G401 (cell line): ENCODE measurements at places on chromosomes 13 and 19. TPM values are rescaled to one million over a fixed set of nuclear protein-coding genes. Genes with fewer than 3 reads are reported as not detected.

DNA sequence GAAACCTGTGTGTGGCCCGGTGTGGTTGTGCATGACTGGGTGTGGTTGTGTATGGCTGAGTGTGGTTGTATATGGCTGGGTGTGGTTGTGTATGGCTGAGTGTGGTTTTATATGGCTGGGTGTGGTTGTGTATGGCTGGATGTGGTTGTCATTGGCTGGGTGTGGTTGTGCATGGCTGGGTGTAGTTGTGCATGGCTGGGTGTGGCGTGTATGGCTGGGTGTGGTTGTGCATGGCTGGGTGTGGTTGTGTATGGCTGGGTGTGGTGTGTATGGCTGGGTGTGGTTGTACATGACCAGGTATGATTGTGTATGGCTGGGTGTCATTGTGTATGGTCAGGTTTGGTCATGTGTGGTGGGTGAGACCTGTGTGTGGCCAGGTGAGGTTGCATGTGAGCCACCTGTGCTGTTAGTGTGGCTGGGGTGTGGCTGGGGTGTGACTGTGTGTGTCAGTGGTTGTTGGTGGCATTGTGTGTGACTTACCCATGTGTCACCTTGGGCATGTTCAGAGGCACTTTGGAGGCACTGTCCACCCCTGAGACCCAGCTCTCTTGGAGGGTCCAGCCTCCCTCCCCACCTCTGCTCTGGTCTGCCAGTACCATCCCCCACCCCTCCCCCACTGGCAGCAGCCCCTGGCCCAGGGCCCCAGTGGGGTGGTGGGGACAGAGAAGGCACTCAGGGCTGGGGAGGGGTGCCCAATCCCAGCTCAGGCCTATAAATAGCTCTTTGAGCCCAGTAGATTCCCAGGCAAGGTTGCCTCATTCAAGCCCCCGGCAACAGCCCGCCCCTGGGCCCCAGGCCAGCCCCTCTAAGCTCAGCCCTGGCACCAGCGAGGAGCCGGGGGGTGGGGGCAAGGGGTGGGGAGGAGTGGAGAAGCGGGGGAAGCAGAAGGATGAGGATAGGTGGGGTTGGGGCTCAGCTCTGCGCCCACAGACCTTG, 3.9 kb upstream of the NCAN start:
- peak; percentile 23 for DNase-seq

GRCh38 chr13:33642374-33643065, 175.4 kb upstream of the RFC3 start:
- no peak for DNase-seq

- peak; percentile 90 for DNase-seq
These were observed 990 bp downstream of the LMTK3 start for GRCh38 chr19:48510421-48511268.

- no peak for DNase-seq
These were observed 385.1 kb downstream of the MZT1 start for GRCh38 chr13:72342364-72342763.

GRCh38 chr19:9671655-9672054, 3.2 kb downstream of the ZNF562 start:
- no peak for DNase-seq

DNA sequence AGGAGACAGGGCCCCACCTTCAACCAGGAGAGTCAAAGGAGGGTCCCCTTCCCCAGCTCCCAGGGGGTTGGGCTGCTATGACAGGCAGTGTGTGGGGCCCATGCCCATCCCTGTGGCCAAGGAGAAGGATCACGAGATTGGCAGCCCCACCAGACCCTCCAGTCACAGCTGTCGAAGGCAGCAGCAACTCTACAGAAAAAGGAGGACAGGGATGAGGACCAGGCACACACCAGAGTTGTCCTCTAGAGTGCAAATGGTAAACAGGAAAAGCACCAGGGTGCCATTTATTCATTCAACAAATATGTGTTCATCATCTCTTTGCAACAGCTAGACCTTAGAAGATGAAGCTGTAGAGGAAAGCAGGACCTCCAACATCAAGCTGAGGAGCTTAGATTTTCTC, 4.1 kb downstream of the PTH2 start:
- DNase-seq, result no peak

DNA sequence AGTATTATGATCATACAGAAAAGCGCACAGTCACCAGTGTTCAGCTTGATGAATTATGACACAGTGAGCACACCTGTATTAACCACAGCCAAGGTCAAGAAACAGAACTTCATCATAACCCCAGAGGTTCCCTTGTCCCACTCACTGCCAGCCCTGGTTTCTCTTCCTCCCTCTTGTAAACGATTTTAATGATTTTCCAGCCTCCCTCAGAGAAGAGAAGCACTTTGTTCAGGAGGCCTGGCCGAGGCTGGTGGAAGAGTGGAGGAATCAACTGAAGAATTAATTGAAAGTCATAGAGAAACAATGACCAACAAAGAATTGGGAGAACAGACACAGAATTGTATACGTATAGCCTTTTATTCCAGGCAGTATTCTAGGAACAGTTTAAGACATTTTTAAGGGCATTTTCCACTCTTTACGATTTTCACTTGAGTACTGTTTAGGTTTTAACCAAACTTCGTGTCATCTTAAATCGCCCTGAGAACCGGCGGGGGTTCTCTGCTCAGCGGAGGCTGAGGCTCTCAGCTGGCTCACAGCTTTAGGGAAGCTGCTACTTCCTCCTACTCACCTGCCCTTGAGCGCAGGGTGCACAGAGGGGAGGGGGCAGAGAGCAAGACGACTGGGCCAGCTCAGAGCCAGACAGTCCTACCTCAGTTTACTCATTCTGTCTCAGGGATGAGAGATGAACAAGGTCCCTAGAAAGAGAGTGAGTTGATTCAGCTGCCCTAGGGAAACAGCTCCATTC, 108.6 kb downstream of the AKAP11 start:
- no peak for DNase-seq

- DNase-seq, result no peak
These were observed 88.1 kb downstream of the STOML3 start for GRCh38 chr13:38902551-38902950.

GRCh38 chr13:60448907-60449510, 52.0 kb downstream of the TDRD3 start:
- DNase-seq, result peak; percentile 48

GRCh38 chr13:50074843-50075242, 59.6 kb downstream of the KCNRG start:
- DNase-seq, result no peak

GRCh38 chr19:9130965-9131364, 4.2 kb upstream of the OR7G3 start:
- no peak for DNase-seq

GRCh38 chr13:29893438-29893837, 43.0 kb upstream of the UBL3 start:
- no peak for DNase-seq

DNA sequence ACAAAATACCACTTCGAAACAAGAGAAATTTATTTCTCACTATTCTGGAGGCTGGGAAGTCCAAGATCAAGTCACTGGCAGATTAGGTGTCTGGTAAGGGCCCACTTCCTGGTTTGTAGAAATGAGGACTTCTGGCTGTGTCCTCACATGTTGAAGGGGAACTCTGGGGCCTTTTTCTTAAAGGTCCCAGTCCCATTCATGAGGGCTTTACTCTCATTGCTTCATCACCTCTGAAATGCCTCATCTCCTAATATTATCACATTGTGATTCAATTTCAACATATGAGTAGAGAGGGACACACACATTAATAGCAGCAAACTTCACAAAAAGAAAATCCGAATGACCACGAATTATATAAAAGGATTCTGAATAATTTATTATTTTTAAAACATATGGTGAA, 21.6 kb upstream of the SIGLEC14 start:
- DNase-seq, result no peak

DNA sequence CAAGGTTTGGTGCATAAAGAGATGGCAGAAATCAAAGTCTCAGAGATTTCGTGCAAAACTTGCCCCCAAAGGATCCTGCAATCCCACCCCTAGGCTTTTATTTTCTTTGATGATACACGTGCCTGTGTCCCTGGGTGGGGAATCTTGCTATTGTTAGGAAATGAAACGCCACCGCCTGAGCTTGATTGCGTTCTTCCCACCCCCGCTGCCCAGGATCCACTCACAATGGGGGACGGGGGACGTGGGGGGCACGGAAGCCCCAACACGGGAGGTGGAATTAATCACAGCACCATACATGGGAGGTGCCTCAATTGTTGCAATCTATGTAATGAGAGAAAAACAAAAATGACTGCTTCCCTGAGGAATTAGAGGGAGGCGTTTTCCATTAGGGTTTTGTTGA, 39.6 kb downstream of the ZNRF4 start:
- DNase-seq, result no peak

DNA sequence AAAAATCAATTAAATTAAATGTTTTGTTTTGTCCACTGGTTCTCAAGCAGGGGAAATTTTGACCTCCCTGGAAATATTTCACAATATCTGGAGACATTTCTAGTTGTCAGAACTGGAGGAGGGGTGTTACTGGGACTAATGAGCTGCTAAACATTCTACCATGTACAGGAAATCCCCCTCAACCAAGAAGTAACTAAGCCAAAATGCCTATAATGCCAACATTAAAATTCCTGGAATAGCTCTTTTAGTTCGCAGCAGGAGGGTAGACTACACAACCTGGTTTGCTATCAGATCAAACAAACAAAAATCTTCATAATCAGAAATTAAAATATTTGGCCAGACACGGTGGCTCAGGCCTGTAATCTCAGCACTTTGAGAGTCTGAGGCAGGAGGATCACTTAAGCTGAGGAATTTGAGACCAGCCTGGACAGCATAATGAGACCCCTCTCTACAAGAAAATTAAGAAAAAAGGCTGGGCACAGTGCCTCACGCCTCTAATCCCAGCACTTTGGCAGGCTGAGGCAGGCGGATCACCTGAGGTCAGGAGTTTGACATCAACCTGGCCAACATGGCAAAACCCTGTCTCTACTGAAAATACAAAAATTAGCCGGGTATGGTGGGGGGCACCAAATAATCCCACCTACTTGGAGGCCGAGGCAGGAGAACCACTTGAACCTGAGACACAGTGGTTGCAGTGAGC, 13.7 kb upstream of the SMARCA4 start:
- DNase-seq, result peak; percentile 66

DNA sequence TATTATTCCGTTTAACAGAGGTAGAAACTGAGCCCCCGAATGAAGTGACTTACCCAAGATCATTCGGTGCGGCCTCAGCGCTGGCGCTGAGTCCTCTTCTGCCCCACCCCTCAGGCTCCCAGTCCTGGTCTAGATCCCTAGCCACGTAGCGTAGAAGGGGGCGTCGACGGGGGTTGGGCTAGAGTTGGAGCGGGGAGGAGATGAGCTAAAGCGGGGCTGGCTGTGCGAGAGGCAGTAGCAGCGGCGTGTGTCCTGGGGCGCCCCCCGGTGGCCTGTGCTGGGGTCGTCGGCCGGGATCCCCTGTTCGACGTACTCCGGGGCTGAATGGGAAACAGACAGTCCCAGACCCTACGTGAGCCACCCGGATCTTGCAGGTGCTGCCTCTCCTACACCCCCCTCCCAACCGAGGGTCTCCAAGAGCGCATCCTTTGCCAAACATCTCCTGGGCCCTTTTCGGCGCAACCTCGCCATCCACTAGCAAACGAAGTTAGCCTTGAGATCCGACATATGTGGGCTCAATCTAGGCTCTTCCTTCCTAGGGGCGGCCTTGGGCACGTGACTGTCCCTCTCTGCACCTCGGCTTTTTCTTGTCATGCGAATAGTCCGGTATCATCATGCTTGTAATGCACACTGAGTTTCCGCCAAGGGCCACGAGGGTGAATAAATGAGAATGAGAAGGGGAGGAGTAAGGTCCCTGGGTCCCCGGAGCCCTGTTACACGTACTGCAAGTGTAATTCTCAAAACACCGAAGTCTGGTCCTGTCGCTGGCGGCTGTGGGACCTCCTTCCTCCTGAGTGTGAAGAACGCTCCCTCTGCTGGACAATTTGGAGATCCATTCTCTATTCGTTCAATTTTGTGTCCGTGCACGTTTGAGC, 47.7 kb downstream of the CYP4F22 start:
- peak; percentile 89 for DNase-seq

DNA sequence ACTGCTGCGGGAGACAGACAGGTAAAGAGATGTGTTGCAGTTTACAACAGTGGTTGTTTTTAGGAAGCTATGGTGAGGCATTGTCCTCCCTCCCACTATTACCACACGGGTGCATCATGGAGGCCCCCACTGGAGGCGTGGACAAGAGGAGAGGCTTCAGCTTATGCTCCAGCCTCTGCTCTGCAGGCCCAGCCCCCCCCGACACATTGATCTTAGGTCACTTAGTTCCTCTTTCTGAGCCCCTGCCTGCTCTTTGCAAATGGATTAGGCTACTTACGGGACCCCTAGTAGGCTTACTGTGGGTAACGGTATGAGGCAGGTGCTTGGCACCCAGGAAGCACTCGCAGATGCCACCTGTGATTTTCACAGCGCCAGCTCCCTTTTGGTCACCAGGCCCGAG, 123.9 kb downstream of the SLC7A1 start:
- no peak for DNase-seq

DNA sequence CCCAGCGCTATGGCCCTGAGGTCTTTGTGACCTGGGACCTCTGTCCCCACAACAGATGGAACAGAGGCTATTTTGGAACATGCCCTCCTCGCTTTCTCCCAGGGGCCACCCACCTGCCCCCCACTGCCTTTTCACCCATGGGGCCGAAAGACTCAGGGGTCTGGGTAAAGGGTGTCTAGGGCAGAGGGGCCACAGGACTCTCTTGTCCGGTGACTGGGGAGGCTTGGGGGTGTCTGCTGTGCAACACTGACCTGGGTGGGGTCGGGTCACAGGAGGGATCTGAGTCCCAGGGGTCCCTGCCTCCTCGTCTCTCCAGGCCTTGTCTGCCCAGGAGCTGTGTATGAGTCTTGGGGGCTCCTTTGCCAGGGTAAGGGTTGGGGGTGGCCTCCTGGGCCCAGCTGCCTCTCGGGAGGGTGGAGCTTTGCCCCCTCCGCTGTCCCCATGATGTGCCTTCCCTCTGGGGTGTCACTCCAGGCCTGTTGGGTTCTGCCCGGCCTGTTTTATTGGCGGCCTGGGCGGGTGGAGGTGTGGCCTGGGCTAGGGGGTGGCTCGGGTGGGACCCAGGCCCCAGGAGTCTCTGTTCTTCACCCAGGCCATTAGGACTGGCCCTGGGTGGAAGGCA, 2.1 kb downstream of the ARID3A start:
- DNase-seq, result no peak

DNA sequence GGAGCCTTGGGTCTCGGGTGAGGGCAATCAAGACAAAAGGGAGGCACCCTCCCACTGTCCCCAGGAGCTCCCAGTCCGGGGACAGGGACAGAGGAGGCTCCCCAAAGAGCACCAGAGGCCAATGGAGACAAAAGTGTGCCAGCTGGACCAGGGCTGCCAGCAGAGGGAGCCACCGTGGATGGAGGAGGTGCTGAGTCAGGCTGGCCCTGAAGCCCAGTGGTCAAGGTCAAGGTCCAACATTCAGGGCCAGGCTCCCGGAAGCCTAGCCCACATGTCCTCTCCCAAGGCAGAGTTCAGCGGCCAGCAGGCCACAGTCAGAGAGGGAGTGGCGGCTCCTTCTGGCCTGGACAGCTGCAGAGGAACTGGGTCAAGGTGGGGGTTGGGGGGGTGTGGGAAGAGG, 8.4 kb downstream of the COL5A3 start:
- no peak for DNase-seq

GRCh38 chr13:77827332-77827731, 91.3 kb downstream of the EDNRB start:
- no peak for DNase-seq

- no peak for DNase-seq
These were observed 11.5 kb downstream of the CCDC124 start for GRCh38 chr19:17944301-17944700.

The AKT2 gene
- total RNA-seq, result 71.8 and 73.5 TPM in 2 replicates

The CAPS gene
- 0.31 and 5.8 TPM in 2 replicates for total RNA-seq

The ZNF304 gene
- 9.2 and 9.5 TPM in 2 replicates for total RNA-seq

The EDDM13 gene
- not detected in 2 replicates for total RNA-seq

The HOMER3 gene
- 25.0 and 57.7 TPM in 2 replicates for total RNA-seq

The ZNF135 gene
- 0.06 TPM in 1 of 2 replicates, not detected in the other for total RNA-seq

The ZNF229 gene
- total RNA-seq, result 0.80 and 1.0 TPM in 2 replicates

The CD79A gene
- 1.0 and 1.4 TPM in 2 replicates for total RNA-seq

The CCDC122 gene
- total RNA-seq, result not detected in 2 replicates

The FAM83E gene
- 0.34 TPM in 1 of 2 replicates, not detected in the other for total RNA-seq
